Activated T-helper 1 cell treated with Interleukin-2 at 50 U/mL for 16 hours (primary cell): ENCODE measurements at places on chromosomes 16 and 17.

- no peak for DNase-seq
Measured at GRCh38 chr16:11016993-11017392, 72.6 kb downstream of the CLEC16A start.

GRCh38 chr16:22327446-22327775, 30.2 kb downstream of the POLR3E start:
- no peak for DNase-seq

DNA sequence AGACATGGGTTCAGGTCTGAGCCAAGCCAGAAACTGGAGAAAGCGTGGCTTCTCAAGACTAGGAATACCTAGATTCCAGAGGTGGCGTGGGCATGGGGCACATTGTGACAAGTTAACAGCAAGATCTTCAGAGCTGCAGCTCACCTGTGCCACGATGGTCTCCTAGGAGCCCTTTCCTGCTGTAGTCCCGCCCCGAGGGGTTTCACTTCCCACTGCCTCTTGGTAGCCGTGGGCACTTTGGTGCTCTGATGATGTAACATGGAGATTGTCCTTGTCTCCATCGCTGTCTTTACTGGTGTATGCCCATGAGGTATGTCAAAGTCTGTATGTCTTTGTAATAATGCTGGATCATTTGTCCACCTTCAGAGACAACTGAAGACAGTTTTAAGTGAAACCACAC, 89.7 kb downstream of the WWOX start:
- DNase-seq: no peak

GRCh38 chr17:57211543-57211942, 44.8 kb upstream of the MSI2 start:
- DNase-seq: no peak

DNA sequence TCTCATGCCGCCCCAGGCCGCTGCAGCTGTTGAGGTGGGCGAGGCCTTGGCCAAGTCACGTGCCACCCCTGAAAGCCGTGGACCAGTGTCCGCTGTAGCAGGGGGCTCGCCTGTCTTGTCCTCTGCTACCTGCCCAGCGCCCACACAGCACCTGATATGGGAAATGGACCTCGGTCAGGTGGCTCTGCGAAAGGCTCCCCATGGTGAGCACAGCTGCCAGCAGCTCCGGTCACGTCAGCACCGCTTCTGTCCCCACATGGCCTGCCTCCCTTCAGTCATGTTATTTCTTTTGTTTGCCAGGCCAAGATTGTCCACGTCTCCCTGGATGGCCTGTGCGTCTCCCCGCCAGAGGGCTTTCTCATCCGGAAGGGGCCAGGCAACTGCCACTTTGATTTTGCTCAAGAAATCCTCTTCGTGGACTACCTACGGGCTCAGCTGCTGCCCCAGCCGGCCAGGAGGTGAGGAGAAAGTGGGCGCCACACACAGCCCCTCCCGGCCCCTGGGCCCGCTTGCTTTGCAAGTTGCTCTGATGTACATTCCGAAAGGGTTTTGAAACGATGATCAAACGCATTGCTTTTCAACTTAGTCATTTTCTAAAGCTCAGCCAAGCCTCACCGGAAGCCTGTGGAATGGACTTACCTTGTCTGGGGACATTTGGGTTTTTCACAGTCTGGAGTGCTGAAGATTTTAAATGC, 219.8 kb downstream of the KATNIP start:
- DNase-seq: no peak

GRCh38 chr17:62630365-62631085, 3.1 kb downstream of the MRC2 start:
- no peak for DNase-seq

GRCh38 chr16:19876501-19877059, 8.1 kb downstream of the GPRC5B start:
- DNase-seq: no peak

GRCh38 chr17:73759734-73760438, 115.6 kb upstream of the SDK2 start:
- no peak for DNase-seq

GRCh38 chr16:88619859-88620815, 18.2 kb upstream of the IL17C start:
- peak; percentile 59 for DNase-seq

DNA sequence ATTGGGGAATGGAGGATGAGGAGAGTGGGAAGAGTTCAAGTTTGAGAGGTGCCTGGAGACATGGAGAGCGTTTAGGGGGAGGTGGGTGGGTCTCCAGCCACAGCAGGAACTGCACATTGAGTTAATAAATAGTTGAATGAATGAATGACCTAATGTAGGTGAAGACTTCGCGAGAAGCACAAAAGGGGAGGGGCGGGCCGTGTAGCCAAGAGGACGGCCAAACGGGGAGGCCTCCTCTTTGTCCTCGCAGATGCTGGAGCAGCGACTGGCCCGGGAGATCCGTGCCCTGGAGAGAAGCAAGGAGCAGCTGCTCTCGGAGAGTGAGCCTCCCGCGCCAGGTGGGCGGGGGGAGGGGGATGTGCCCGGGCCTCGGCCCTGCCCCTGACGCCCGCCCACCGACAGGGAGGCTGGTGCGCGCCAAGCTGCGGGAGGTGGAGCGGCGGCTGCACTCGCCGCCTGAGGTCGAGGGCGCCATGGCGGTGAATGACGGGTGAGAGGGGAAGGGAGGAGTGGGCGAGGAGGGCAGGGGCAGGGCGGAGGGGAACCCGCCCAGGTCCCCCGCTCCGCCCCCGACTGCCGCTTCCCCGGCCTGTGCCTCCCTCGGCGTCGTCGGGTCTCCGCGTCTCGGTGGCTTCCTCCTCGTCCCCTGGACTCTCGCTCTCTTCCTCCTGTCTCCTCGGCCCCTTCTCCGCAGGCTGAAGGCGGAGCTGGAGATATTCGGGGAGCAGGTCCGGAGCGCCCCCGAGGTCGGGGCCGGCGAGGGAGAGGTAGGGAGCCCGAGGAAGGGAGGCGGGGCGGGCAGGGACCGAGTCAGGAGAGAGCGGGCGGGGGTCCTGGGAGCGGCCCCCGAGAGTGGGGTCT, 12.9 kb downstream of the SYCE1L start:
- DNase-seq: peak; percentile 64

GRCh38 chr16:10753670-10754069, 10.0 kb downstream of the NUBP1 start:
- DNase-seq: no peak

GRCh38 chr16:88844419-88845036, 12.2 kb downstream of the GALNS start:
- no peak for DNase-seq

- no peak for DNase-seq
Measured at GRCh38 chr16:86581458-86581857, 3.1 kb downstream of the FOXL1 start.

DNA sequence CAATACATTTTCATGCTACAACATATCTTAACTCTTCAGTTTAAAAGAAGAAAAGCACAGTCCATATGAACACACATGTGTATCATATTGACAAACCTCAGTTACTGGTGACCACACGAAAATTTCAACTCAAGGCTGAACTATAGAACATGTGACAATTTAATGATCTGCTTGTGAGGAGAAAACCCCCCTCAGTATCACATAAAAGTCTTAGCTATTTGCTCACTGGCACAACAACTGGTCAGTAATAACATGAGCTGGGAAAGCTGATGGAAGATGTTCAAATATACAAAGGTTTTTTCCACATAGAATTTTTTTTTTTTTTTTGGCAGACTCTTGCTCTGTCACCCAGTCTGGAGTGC, 19.5 kb downstream of the ZNF652 start:
- no peak for DNase-seq

DNA sequence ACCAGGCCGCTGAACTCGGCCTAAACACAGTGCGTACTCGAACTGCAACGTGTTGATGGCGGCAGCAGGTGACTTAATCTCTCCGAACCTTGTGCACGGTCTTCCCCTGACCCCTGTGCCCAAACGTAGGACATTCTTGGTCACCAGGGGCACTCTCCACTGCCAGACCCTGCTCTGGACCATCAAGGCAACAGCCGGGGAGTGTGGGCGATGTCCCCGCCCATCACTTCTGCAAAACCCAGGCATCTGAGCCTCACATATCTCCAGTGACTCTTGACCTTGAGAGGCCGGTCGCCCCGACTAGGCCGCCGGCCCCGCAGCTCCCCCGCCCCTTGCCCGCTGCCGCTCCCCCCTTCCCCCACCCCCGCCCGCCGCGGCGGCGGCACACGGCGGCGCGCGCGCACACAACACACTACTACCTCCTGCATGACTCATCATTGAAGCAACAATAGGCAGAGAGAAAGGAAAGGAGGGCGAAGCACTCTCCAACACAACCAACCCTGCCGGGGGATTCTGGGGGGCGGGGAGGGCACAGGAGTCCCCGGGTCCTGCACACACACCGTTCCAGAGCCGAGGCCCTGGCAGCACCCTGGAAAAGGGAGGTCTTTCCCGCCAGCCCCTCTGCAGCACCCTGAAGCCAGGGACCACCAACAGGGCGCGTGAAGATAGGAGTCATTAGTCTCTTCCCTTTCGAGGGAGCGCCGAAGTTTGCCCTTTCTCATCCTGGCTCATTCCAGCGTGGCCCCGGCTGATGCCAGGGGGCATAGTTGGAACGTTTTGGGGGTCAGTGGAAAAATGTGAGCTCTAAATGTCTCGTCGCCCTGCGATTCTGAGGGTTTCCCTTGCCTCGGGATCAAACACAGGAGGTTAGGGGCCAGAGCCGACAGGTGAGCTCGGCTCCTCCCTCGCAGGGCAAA, 1.9 kb downstream of the MNT start:
- DNase-seq: peak; percentile 49

DNA sequence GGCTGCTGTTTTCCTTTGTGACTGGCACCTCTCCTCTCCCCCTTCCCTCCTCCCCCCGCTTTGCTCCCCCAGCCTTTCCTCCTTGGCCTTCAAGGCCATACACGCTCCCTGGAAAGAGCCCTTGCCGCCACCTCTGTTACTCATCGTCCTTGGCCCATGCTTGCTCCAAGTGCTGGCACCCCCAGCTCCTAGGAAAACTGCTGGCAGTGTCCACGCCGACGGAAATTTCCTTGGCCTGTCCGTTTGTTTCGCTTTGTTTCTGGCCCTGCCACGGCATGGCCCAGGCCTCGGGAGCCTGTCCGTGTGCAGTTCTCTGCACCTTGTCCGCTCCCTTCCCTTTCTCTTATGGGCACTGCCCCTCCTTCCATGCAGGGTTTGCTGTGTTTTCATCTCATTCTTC, 18.0 kb downstream of the CA5A start:
- DNase-seq: no peak

DNA sequence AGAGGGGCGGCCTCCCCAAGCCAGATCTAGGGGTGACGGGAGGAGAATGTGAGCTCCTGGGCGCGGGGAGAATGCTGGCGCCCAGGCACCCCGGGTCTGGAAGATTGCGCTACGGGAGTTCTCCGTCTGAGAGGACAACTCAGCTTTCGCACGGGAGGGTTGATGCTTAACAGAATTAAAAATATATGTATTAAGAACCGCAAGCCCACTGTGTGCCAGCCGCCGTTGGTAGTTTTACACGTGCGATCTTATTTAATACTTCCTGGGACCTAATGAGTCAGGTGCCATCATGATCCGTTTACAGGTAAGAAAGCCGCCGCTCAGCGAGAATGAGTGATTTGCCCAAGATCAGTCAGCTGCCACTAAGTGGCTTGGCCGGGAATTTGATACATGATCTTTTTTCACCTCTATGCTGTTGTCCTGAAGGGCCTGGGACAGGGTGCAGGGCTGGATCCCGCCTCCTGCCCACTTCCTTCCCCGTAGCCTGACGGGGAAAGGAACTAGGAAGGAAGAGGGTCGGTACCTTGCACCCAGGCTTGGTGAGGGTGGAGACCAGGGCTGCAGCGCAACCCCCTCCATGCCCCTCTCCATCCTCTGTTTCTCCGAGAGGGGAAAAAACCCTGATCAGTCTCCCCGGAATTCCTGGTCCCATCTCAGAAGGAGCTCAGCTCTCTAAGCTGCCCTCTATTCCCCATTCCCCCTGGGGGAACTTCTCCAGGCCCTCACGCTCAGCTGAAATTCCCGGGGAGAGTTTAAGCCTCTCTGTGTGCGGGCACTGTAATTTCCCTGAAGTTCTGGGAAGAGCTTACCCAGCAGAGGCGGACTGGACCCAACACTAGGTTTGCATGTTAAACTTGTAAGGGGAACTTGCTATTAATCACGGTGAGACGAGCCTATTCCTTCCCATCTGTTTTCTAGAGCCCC, 983 bp downstream of the VAT1L start:
- DNase-seq: no peak

DNA sequence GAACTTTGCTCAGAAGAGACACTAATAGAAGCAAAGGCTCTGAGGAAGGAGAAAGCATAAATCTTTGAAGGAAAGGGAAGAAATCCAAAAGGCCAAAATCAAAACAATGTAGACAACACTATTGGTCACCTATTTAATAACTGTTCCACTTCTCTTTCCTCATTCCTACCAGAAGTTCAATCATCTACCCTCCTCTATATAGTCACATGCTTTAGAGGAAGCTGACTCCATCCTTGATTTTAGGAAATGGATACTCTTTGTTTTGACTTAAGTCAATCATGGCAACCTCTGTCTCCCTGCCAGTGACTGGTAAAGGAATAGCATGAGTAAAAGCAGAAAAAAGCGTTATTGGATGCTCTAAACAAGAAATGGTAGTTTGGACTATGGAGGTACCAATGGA, 7.3 kb downstream of the BRIP1 start:
- no peak for DNase-seq

- no peak for DNase-seq
Measured at GRCh38 chr17:74514632-74515334, 16.5 kb downstream of the CD300LB start.

- no peak for DNase-seq
Measured at GRCh38 chr17:45739786-45740185, 44.3 kb upstream of the CRHR1 start.

GRCh38 chr17:77756846-77757560, 201.5 kb upstream of the TNRC6C start:
- no peak for DNase-seq

DNA sequence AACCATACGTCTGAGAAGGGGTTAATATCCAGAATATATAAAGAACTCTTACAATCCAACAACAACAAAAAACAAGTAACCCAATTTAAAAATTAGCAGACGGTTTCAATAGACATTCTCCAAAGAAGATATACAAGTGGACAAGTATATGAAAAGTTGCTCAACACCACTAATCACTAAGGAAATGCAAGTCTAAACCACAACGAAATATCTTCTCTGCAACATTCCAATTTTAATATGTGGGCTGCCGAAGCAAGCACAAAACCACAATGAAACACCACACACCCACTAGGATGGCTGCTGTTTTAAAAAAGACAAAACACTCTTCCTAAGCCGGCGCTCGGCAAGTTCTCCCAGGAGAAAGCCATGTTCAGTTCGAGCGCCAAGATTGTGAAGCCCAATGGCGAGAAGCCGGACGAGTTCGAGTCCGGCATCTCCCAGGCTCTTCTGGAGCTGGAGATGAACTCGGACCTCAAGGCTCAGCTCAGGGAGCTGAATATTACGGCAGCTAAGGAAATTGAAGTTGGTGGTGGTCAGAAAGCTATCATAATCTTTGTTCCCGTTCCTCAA, 5.9 kb upstream of the SLC13A2 start:
- no peak for DNase-seq
